Stimulated activated naive CD8-positive, alpha-beta T cell treated with anti-CD3 and anti-CD28 coated beads, Interleukin-15, Interleukin-2, amounts not matched to agents 100 U/mL and 50 U/mL, for 24 hours (primary cell): ENCODE measurements at places on chromosomes 1 and 21.
A peak's percentile ranks its signal among the peaks of the same experiment; 100 is the strongest.

DNA sequence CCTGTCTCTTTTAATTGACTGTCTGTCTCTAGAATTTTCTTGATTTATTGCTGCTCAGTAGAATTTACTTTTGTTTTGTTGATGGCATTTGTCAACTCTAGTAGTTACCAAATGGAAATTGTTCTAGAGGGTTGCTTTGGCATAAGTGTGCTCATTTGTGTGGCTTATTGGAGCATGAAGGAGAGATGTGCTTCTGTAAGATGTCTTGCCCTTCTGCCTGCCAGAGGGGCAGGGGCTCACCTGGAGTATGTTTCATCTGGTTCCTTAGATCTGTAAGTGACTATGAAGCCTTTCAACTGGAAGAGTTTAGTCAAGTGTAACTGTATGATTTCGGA is 345.5 kb downstream of the DISC1 start:
- DNase-seq: no peak

- no peak for DNase-seq
Observed at GRCh38 chr1:236604905-236605806, 840 bp upstream of the HEATR1 start.

DNA sequence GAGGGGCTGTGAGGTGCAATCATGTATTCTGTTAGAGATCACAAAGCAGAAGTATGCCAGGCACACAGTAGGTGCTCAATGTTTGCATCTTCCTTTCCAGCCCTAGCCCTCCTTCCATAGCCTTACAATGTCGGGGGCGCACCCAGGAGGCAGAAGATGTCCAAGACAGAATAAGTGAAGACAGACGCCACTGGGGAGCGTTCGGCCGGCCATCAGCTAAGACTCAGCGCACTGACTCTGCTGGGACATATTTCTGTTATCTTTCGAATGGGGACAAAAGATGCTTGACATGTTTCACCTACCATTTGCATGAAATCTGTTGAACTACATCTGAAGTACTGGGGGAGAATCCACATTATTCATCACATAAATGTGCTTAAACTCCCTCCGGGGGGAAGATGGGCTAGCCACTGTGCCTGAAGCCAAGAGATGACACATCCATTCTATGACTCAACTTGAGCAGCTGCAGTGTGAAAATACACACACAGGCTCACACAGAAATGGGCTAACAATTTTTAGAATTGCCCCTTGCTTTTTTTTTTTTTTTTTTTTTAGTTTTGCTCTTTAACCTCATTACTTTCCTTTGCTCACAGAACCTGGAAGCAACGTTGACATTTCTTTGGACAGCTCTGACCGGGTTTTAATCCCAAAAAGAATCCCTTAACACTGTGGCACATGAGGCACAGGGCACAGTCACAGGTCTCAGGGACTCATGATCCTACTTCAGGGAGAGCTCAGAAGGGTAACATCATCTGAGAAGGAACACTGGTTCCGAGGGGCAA is 7.9 kb downstream of the TIAM1 start:
- DNase-seq: peak; percentile 37

- DNase-seq: no peak
Observed at GRCh38 chr1:244383278-244383884, 68.3 kb downstream of the ADSS2 start.

- peak; percentile 51 for DNase-seq
Observed at GRCh38 chr1:39214998-39215873, 10.7 kb downstream of the MACF1 start.

- DNase-seq: peak; percentile 36
Observed at GRCh38 chr1:167516404-167517388, 1.6 kb downstream of the CD247 start.
